ENCODE measurements at places on chromosomes 12 and 14.

DNA sequence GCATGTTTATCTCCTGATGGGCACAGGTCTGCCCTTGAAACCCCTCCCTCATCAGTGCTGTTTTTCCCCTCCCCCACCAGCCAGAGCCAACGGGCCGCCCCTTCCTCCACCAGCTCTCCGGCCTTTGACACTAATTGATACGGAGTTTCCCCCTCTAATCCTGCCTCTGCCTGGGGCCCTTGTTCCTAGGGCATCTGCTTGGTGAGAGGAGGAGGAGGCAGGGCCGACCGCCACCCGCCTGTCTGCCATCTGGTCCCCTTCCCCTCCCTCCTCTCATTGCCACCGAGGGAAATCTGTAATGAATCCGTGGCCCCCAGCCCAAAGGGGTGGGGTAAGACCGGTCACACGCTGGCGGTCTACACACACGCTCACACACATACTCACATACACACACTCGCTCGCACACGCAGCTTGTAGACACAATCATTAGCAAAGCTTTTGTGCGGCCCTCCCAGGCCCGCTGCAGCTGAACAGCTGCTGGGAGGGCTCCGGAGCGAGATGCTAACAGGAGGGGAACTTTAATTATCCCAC lies 27.4 kb downstream of the SRRM4 start:
- DNase-seq = no peak

- DNase-seq = no peak
Measured at GRCh38 chr14:59028476-59029202, 159.8 kb upstream of the DAAM1 start.

DNA sequence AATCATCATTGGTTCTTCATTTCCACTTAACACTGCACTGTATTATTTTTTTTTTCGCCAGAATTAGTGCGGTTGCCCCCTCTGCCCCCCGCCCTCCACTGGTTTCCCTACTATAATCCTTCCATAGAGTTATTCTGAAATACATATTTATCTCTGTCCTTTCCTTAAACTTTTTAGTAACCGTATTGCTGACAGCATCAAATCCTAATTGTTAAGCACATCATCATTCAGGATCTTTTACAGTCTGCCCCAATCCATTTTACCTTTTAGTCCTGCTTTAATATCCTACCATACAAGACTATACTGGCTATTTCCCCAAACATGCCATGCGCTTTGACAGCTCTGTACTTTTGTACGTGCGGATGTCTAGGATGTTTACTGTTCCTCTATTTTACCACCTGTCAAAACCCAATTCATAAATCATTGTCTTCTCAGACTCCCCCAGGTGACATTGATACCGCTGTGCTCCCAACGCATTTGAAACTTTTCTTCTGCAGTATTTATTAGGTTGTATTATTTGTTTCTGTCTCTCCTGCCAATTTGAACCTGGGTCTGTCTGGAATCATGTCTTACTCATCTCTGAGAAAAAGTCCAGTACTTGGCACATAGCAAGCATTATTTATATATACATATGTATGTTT lies 1.0 kb downstream of the FGFR1OP2 start:
- no peak for DNase-seq

DNA sequence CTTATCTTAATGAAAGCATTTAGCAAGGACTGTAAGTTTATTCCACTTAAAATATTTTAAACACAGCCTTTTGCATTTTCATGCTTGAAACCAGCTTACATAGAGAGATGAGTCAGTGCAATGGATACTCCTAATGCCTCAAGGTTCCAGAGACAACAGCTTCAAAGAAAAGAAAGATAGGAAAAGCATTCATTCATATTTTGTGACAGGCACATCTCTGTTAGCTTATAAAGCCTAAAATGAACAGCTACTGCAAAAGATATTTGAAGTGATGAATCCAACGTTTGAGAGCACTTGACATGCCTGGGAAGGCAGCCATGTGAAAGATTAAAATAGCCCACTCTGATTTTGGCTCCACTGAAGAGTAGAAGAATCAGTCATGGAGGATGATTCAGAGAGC lies 814.5 kb downstream of the RPS29 start:
- DNase-seq = no peak

DNA sequence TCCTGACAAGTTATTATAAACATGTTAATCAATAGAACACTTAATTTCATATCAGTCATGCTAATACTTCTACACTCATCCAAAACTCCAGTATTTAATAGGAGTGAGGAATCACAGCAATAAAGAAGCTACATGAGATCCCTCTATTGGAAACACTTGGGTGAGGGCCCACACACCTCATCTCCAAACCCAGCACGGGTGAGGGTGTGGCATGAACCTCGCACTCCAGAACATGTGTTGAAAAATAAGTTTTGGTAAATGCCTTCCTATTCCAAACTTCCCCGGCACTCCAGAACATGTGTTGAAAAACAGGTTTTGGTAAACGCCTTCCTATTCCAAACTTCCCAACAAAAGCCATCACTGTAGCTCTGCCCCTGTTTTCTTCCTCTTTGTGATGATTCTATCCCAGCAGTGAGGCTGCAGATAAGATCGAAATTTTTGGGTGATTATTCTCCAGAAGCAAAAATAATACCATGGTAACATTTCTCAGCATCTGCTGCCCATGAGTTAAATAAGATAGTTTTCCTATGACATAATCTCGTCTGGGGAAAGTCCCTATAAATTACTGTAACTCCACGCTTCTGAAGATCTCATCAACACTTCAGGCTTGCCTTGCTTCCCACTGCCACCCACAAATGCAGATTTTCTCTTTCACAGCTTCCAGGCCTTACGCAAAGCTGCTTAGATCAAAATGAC lies 24.4 kb upstream of the PTPRB start:
- DNase-seq = no peak

- no peak for DNase-seq
Measured at GRCh38 chr14:60328583-60328982, 79.6 kb downstream of the PPM1A start.

DNA sequence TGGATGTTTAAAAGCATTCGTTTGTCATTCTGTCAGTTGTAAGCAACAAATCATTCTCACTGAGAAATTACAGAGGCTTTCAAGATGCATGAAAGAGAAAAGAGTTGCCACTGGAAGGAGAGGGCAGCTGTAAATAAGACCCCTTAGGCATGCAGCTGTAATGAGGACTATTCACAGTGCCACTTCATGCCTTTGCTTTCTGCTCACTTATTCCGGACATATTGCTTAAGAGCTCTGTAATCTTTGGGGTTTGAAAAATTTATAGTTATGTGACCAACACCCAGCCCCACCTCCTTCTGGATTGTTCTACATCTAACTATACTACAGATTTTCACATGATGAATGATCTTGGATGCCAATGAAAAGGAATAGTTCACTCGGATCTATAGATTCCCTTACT lies 194.8 kb upstream of the DCN start:
- no peak for DNase-seq

DNA sequence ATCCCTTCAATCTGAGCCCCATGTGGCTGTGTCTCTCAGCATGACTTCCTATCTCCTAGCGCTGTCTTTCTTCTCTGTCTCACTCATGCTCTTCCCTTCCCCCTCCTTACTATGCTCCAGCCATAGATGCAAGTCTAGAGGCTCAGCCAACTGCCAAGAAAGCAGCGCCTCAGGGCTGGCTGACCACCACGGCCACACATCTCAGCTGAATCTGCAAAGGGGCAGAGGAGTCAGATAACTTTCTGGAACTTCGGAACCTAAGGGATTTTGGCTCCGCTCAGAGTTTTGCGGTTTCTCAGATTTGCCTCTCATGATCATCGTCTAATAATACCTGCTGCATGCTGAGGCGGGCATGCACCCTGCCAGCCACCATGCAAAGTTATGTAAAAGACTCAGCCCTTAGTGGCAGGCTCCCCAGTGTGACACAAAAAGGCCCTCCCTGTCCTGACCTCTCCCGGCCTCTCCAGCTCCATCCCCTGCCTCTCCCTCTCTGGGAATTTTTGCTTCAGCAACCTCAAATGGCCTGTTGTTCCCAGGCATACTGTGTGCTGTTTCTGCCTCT lies 5.0 kb upstream of the FGF6 start:
- no peak for DNase-seq

- no peak for DNase-seq
Measured at GRCh38 chr14:29321646-29322045, 555.1 kb downstream of the FOXG1 start.

GRCh38 chr14:33589334-33589733 lies 361.5 kb downstream of the EGLN3 start:
- DNase-seq = no peak

- DNase-seq = no peak
Measured at GRCh38 chr12:85179680-85180270, 100.2 kb upstream of the ALX1 start.

DNA sequence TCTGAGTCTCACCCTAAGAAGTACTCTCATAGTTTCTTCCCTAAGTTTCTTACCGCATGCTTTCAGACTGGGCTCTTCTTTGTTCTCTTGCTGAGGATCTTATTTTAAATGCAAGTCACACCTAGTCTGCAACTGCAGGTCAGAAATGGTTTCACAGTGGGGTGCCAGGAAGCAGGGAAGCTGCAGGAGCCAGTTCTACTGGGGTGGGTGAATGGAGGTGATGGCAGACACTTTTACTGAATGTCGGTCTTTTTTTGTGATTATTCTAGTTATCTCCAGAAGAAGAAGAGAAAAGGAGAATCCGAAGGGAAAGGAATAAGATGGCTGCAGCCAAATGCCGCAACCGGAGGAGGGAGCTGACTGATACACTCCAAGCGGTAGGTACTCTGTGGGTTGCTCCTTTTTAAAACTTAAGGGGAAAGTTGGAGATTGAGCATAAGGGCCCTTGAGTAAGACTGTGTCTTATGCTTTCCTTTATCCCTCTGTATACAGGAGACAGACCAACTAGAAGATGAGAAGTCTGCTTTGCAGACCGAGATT lies 1.7 kb downstream of the FOS start:
- DNase-seq = no peak

GRCh38 chr14:63288853-63289252 lies 29.9 kb downstream of the GPHB5 start:
- no peak for DNase-seq

GRCh38 chr14:19917955-19918518 lies 2.4 kb upstream of the OR4K5 start:
- no peak for DNase-seq

- no peak for DNase-seq
Measured at GRCh38 chr12:103665971-103666370, 78.9 kb downstream of the STAB2 start.

- DNase-seq = no peak
Measured at GRCh38 chr12:53048033-53048779, 1.7 kb upstream of the TNS2 start.

DNA sequence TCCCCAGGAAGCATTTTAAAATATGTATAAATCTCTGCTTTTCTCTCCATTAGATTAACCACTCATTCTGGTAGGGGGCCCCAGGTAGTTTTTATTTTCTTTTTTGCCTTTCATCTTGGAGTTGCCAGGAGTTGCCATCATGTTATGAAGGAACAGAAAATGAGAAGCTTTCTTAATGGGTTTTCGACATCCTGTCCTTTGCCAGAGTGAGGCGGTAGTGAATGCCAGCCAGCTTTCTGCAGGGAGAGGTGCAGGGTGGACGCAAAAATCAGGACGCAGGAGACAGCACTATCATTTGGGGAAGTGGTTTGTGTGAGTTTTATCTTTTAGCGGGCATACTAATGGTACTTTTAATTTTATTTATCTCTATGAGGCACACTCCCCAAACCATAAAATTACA lies 1.7 kb downstream of the RASSF8 start:
- no peak for DNase-seq

- DNase-seq = no peak
Measured at GRCh38 chr12:49323524-49324097, 556 bp downstream of the TROAP start.

Measured in activated gamma-delta T cell treated with Interleukin-2 at 50 U/mL for 16 hours (primary cell).